ENCODE measurements at places on chromosomes 5 and 9. TPM values are rescaled to one million over a fixed set of nuclear protein-coding genes. Genes with fewer than 3 reads are reported as not detected.

TMEM8B gene
- polyA plus RNA-seq: 12.2 TPM

DNA sequence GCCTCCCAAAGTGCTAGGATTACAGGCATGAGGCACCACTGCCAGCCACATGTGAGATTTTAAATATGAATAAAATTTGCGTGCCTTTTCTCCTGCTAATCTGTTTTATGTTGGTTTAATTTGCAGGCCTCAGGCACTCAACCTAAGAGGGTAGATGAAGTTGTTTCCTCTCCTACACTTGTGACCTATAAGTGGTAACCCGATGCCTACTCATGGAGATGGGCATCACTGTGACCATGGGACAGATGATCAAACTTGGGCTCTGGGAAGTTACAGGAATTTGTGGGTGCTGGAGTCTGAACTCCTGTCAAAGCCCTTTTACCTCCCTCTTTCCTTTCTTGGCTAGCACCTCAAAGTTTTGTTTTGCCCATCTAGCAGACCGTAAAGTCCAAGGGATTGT, 1.1 kb downstream of the SLC28A3 start:
- peaks cover 3% of the 10 kb centered on the region for H3K4me1 ChIP-seq
- H3K36me3 ChIP-seq: no peaks in the 10 kb centered on the region
- no peak for DNase-seq
- H3K4me3 ChIP-seq: no peak overlapping the region
- no peaks in the 10 kb centered on the region for H3K27me3 ChIP-seq
- no peak overlapping the region for H3K27ac ChIP-seq

DNA sequence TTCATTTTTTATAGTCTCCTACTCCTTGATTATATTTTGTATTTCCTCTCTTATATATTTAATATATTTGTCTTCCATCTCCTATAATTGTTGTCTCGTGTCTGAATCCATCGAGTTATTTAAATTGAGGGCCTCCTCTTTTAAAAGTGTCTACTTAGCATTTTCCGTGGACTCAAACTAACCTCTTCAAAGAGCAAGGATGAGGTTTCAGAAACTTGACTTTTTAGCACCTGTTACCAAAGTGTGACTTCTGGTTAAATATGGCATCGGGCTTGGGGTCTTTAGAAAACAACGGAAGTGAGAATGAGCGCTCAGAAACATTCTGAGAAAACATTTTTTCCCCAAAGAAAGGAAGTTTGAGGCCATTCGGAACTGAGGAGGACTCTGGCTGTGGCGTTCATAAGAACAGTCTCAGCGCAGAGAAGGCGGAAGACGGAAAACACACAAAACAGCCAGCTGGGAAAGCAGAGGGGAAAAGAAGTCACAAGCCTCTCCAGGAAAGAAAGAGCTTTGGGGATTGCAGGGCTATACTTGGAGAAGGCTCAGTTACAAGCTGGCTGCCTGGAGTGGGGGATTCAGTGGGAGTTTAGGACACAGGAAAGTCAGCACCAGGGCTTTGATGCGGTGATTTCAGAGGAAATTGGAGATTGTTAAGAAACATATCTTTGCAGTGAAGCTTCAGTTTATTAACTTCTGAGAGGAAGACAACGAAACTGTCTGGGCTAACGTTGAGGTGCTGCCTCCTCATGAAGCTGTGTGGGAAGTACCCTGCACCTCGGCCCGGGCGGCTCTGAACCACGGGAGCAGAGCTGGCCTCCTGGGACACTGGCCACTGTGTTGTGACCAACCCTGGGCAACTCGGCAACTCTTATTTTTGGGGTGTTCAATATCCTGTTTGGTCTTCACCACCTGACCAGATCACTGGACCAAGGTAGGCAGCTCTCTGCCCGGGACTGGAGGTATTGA, 25.1 kb upstream of the IRX2 start:
- H3K4me1 ChIP-seq: peaks cover 10% of the 10 kb centered on the region
- H3K27ac ChIP-seq: no peak overlapping the region
- H3K36me3 ChIP-seq: no peaks in the 10 kb centered on the region
- H3K4me3 ChIP-seq: no peak overlapping the region
- H3K27me3 ChIP-seq: no peaks in the 10 kb centered on the region

CYLC2 gene
- polyA plus RNA-seq: not detected

- H3K27me3 ChIP-seq: no peaks in the 10 kb centered on the region
- no peak overlapping the region for H3K27ac ChIP-seq
- H3K4me3 ChIP-seq: peak overlapping the region; percentile 81
- DNase-seq: no peak
- H3K4me1 ChIP-seq: no peaks in the 10 kb centered on the region
- no peaks in the 10 kb centered on the region for H3K36me3 ChIP-seq
Measured at GRCh38 chr5:151448038-151448985, 909 bp downstream of the SLC36A1 start.

DNA sequence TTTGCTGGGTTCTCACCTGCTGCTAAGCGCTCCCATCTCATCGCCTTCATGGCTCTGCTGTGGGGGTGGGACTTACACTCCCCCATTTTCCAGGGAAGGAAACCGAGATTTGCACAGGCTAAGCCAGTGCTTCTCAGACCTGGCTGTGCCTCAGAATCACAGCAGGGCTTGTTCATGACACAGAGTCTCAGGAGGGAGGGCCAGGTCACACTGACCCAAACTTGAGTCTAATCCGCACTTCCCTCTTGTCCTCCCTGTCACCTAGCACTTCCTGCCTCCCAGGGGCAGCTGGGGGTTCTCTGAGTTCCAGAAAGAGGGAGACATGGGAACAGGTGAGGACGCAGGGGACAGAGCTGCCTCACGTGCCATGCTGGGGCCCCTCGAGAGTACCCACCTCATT, 15.6 kb upstream of the IER5L start:
- no peak overlapping the region for H3K4me3 ChIP-seq
- H3K27ac ChIP-seq: no peak overlapping the region
- no peaks in the 10 kb centered on the region for H3K27me3 ChIP-seq
- DNase-seq: no peak
- H3K4me1 ChIP-seq: no peaks in the 10 kb centered on the region

DNA sequence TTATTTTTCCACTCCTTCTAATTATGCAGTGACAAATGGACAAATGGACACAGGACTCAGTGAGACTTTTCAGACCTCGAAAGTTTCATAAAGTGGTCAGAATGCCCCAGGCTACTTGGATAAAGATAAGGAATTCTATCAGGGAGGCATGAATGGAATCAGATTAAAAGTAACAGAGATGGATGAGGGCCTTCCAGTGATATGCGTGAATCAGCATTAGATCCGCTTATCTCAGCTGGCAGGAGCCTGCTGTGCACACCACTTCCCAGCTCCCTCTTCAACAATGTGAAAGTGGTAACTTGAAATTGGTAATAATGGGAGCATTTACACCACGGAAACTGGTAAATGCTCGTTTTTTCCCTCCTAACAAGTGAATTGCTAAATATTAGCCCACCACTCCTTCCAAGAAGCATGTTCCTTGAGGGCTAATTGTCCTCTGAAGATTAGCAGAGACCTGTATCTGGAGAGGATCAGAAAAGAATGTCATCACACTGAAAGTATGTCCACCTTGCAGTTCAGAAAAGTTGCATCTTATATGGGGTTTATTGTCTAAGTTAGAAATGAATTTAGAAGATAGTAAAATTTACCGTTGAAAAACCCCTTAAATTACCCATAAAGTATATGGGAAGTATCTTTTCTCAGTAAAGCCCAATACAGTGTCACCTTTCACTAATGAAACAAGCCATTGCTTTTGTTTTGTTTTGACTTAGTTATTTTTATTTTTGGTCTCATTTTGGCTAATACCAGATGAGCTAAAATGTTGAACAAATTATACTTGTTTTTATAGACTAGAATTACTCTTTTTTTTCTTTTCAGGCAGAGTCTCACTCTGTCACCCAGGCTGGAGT, 125.3 kb downstream of the DPYSL3 start:
- DNase-seq: no peak
- peaks cover 17% of the 10 kb centered on the region for H3K4me1 ChIP-seq
- no peak overlapping the region for H3K27ac ChIP-seq
- H3K4me3 ChIP-seq: no peak overlapping the region
- H3K27me3 ChIP-seq: no peaks in the 10 kb centered on the region

DNA sequence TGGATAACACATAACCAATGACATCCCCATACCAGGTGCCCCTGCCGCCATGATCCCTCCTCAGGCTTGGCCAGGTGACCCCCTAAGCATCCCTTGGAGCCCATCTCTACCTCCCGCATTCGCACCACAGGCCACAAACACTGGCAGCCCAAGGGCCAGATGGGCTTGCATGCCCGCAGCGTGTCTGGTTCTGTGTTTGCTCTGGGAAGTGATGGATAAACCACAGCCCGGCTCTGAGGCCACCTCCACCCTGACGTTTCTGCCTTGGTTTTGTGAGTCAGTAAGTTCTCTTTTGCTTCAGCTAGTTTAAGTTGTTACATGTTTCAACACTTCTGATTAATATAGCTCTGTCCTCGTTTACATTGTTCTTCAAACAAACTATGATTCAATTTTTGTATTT, 172.4 kb upstream of the PHYKPL start:
- no peak overlapping the region for H3K4me3 ChIP-seq
- no peaks in the 10 kb centered on the region for H3K36me3 ChIP-seq
- DNase-seq: no peak

TMEM215 gene
- 0.33 TPM for polyA plus RNA-seq

GRCh38 chr5:150255659-150256409, 33.7 kb downstream of the CAMK2A start:
- peaks cover 3% of the 10 kb centered on the region for H3K4me1 ChIP-seq
- no peaks in the 10 kb centered on the region for H3K36me3 ChIP-seq
- no peaks in the 10 kb centered on the region for H3K27me3 ChIP-seq
- no peak overlapping the region for H3K27ac ChIP-seq

- H3K27ac ChIP-seq: no peak overlapping the region
- no peak for DNase-seq
- no peaks in the 10 kb centered on the region for H3K4me1 ChIP-seq
- H3K4me3 ChIP-seq: no peak overlapping the region
- peaks cover 1% of the 10 kb centered on the region for H3K27me3 ChIP-seq
Measured at GRCh38 chr5:23072179-23072578, 219.0 kb upstream of the CDH12 start.

GRCh38 chr5:140318792-140319191, 15.9 kb upstream of the PFDN1 start:
- no peak overlapping the region for H3K27ac ChIP-seq
- no peaks in the 10 kb centered on the region for H3K36me3 ChIP-seq
- H3K4me1 ChIP-seq: no peaks in the 10 kb centered on the region
- no peaks in the 10 kb centered on the region for H3K27me3 ChIP-seq
- DNase-seq: no peak

PANK3 gene
- 8.6 TPM for polyA plus RNA-seq

Measured in H1 (cell line).